Esophagus squamous epithelium (tissue), 5 donors: ENCODE measurements at places on chromosomes 3 and 15.

DNA sequence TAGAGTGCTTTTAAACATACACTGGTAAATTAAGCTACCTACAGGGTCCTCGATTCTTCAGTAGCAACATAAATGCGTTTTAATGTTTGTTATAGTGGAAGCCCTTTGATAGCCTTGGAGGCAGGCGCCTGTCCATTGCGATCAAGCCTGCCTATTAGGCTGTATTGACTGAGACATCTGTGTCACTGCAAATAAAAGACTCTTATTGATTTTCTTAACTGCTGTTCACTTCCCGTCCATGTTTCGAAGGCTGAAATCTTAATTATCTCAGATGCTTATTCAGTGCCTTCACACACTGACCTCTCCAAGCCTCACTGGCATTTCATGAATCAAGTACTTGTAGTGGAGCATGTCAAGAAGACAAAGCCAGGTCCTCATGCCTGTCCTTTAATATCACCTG lies 51.1 kb downstream of the MAP2K5 start:
- H3K4me1 ChIP-seq, result no peaks in the 10 kb centered on the region
- H3K27me3 ChIP-seq, result no peaks in the 10 kb centered on the region
- no peak for DNase-seq
- no peak overlapping the region for H3K4me3 ChIP-seq
- no peak overlapping the region for H3K27ac ChIP-seq

GRCh38 chr3:41681479-41681878 lies 280.4 kb downstream of the ULK4 start:
- H3K27ac ChIP-seq, result no peak overlapping the region
- no peaks in the 10 kb centered on the region for H3K4me1 ChIP-seq
- no peak for DNase-seq
- no peak overlapping the region for H3K4me3 ChIP-seq
- H3K27me3 ChIP-seq, result no peaks in the 10 kb centered on the region
- no peaks in the 10 kb centered on the region for H3K36me3 ChIP-seq

DNA sequence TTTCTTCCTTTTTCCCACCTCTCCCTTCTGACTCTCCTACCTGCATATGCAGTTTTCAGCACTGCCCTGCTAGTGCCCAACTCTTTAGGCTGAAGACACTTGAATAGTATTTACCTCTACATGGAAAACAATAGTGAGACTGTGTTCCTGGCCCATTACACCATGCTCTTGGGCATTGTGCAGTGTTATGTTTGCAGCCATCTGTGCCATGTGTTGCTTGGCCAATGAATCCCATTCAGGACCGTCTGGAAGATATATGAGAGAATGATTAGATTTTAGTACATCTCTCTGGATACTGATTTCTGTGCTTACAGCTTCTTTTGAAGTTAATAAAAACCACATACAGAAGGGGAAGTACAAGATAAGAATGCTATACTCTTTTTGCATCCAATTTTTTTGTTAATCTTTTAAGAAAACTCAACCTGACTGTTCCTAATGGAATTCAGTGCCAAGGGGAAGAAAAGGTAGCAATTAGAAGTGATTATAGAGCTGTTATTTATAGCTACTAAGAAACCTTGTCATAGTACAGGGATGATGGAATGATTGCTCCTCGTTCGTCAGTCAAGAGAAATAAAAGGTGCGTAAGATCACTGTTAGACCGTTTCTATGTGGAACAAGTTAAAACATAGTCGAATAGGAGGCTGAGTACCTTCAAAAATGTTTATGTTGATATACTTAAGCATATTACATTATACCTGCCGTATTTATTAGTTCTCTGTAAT lies 58.9 kb downstream of the TMEM41A start:
- no peak overlapping the region for H3K4me3 ChIP-seq
- H3K27ac ChIP-seq, result no peak overlapping the region
- no peaks in the 10 kb centered on the region for H3K27me3 ChIP-seq
- no peaks in the 10 kb centered on the region for H3K4me1 ChIP-seq

- no peak overlapping the region for H3K27ac ChIP-seq
- H3K4me1 ChIP-seq, result peaks cover 4% of the 10 kb centered on the region
- H3K36me3 ChIP-seq, result no peaks in the 10 kb centered on the region
- H3K4me3 ChIP-seq, result no peak overlapping the region
- no peaks in the 10 kb centered on the region for H3K27me3 ChIP-seq
Observed at GRCh38 chr15:101158166-101159095, 93.4 kb downstream of the CHSY1 start.

DNA sequence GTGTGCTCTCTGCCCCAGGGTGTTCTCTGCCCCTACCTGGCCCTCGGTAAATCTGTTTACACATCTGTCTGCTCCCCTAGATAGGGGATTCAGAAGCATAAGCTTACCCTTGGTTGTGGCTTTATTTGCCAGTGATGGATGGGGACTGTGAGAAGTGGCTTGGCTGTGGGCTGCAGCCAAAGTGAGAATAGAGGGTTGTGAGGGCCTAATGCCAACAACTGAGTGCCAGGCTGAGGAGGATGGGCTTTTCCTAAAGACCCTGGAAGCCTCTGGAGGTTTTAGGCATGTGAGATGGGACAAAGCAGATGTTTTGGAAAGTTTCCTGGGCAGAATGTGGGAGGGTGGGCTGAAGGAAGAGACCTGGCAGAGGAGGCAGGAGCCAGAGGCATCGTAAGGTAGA lies 15.4 kb upstream of the APEH start:
- H3K4me1 ChIP-seq, result no peaks in the 10 kb centered on the region
- H3K27ac ChIP-seq, result no peak overlapping the region
- no peaks in the 10 kb centered on the region for H3K36me3 ChIP-seq
- no peaks in the 10 kb centered on the region for H3K27me3 ChIP-seq
- DNase-seq, result no peak

GRCh38 chr3:32249184-32249782 lies 10.8 kb downstream of the CMTM8 start:
- no peaks in the 10 kb centered on the region for H3K27me3 ChIP-seq
- H3K4me3 ChIP-seq, result no peak overlapping the region
- no peak for DNase-seq
- no peaks in the 10 kb centered on the region for H3K4me1 ChIP-seq
- no peak overlapping the region for H3K27ac ChIP-seq

DNA sequence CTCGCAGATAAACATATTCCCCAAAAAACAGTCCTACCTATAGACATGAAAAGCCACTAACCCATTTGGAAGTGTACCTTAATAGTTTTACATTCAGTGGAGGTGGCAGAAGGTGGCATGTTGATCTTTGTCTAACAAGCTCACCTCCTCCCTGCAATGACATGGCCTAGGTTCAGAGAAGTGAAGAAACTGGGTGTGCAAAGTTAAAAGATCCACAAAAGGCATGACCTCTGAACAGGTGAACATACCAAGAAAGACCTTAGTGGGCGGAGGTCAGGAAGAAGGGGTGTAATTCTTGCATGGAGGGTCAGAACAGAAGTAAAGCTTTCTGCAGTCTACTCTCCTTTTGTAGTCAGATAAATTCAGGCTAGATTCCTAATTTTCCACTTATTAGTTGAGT lies 822 bp downstream of the MRPL3 start:
- H3K27ac ChIP-seq, result peak overlapping the region; percentile 88
- DNase-seq, result no peak
- peaks cover 42% of the 10 kb centered on the region for H3K36me3 ChIP-seq
- H3K4me3 ChIP-seq, result peak overlapping the region; percentile 92

GRCh38 chr3:195897853-195898415 lies 10.4 kb downstream of the TNK2 start:
- no peak overlapping the region for H3K4me3 ChIP-seq
- H3K36me3 ChIP-seq, result no peaks in the 10 kb centered on the region
- peak overlapping the region; percentile 93 for H3K27ac ChIP-seq
- no peak for DNase-seq

DNA sequence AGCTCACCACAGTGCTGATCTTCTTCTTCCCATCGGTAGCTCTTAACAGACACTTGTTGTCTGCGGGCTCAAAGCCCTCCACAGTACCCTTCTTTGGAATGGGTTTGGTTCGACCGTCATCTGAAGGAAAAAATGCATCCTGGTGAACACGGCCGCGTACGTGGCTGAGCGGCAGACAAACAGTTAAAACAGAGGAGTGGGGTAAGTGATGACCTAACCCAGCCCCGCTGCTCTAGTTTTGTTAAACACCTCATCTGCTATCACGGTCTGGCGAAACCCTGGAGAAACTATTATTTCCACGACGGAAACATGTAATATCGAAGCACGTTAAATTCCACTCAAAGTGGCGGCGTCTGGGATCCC lies 725 bp downstream of the SRP14 start:
- DNase-seq, result no peak
- peak overlapping the region; percentile 97 for H3K27ac ChIP-seq
- peaks cover 37% of the 10 kb centered on the region for H3K36me3 ChIP-seq
- H3K4me1 ChIP-seq, result peaks cover 39% of the 10 kb centered on the region
- no peaks in the 10 kb centered on the region for H3K27me3 ChIP-seq

DNA sequence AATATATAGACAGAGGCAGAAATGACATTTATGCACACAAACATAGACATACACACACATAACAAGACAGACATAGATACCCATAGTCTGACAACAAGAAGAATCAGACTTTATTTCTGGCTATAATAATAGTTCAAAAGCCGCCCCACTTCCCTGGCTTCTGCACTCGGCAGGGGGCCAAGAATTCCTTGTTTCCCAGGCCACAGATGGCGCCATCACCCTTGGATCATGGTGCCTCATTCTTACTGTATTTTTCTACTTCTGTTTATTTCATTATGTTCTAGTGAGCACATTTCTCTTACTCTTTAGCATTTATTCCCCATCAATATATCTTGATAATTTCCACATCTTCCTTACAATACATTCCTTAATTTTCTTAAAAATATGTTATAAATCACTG lies 387.5 kb downstream of the NLGN1 start:
- no peak for DNase-seq
- no peak overlapping the region for H3K27ac ChIP-seq
- no peaks in the 10 kb centered on the region for H3K27me3 ChIP-seq

- no peaks in the 10 kb centered on the region for H3K4me1 ChIP-seq
- no peak overlapping the region for H3K27ac ChIP-seq
- DNase-seq, result no peak
- H3K4me3 ChIP-seq, result no peak overlapping the region
Observed at GRCh38 chr3:134211797-134212196, 38.9 kb downstream of the RYK start.

GRCh38 chr15:85582131-85583079 lies 202.0 kb downstream of the AKAP13 start:
- peak overlapping the region; percentile 92 for H3K27ac ChIP-seq
- H3K27me3 ChIP-seq, result no peaks in the 10 kb centered on the region
- H3K4me1 ChIP-seq, result peaks cover 44% of the 10 kb centered on the region
- no peak for DNase-seq
- H3K36me3 ChIP-seq, result peaks cover 58% of the 10 kb centered on the region

- H3K4me1 ChIP-seq, result no peaks in the 10 kb centered on the region
- no peaks in the 10 kb centered on the region for H3K27me3 ChIP-seq
- H3K27ac ChIP-seq, result peak overlapping the region; percentile 0
- no peaks in the 10 kb centered on the region for H3K36me3 ChIP-seq
- DNase-seq, result no peak
Observed at GRCh38 chr15:71223516-71223915, 108.2 kb downstream of the THSD4 start.

DNA sequence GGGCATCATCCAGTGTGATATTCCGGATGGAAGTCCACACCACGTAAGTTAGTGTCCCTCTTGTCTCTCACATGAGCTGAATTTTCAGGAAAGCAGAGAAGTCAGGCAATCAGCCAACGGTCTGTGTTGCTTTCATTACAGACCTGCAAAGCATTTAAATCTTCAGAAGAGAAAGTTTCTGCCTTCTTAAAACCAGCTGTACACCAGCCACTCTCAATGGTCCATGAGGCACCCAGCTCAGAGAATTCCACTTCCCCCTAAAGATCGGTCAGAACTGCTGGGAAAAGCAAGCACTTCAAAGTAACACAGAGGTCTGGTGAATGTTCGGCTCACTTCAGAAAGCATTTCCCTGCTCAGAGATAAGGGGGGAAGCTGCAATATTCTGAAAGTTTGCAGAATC lies 903.7 kb downstream of the EPHA3 start:
- H3K4me3 ChIP-seq, result no peak overlapping the region
- DNase-seq, result no peak
- no peaks in the 10 kb centered on the region for H3K27me3 ChIP-seq
- no peaks in the 10 kb centered on the region for H3K36me3 ChIP-seq
- H3K4me1 ChIP-seq, result no peaks in the 10 kb centered on the region

GRCh38 chr15:90037961-90038631 lies 37.0 kb downstream of the ZNF710 start:
- no peak overlapping the region for H3K4me3 ChIP-seq
- DNase-seq, result no peak
- no peak overlapping the region for H3K27ac ChIP-seq
- no peaks in the 10 kb centered on the region for H3K27me3 ChIP-seq

- no peak for DNase-seq
- no peaks in the 10 kb centered on the region for H3K36me3 ChIP-seq
- peak overlapping the region; percentile 63 for H3K27ac ChIP-seq
- H3K4me3 ChIP-seq, result no peak overlapping the region
- H3K4me1 ChIP-seq, result peaks cover 44% of the 10 kb centered on the region
- H3K27me3 ChIP-seq, result no peaks in the 10 kb centered on the region
Observed at GRCh38 chr3:61927332-61927731, 366.0 kb downstream of the PTPRG start.

- peaks cover 15% of the 10 kb centered on the region for H3K4me1 ChIP-seq
- peaks cover 15% of the 10 kb centered on the region for H3K27me3 ChIP-seq
- no peak overlapping the region for H3K4me3 ChIP-seq
- H3K27ac ChIP-seq, result peak overlapping the region; percentile 67
- no peak for DNase-seq
Observed at GRCh38 chr3:187292181-187292580, 644 bp upstream of the MASP1 start.

GRCh38 chr3:194279701-194280360 lies 71.3 kb downstream of the CPN2 start:
- no peak overlapping the region for H3K27ac ChIP-seq
- no peak overlapping the region for H3K4me3 ChIP-seq
- peaks cover 33% of the 10 kb centered on the region for H3K4me1 ChIP-seq
- no peak for DNase-seq
- H3K36me3 ChIP-seq, result no peaks in the 10 kb centered on the region
- no peaks in the 10 kb centered on the region for H3K27me3 ChIP-seq

- H3K27me3 ChIP-seq, result no peaks in the 10 kb centered on the region
- H3K4me1 ChIP-seq, result peaks cover 86% of the 10 kb centered on the region
- no peak for DNase-seq
- H3K36me3 ChIP-seq, result no peaks in the 10 kb centered on the region
Observed at GRCh38 chr15:91953432-91953831, 99.9 kb downstream of the SLCO3A1 start.

GRCh38 chr3:25120665-25121064 lies 307.4 kb upstream of the RARB start:
- no peaks in the 10 kb centered on the region for H3K4me1 ChIP-seq
- H3K4me3 ChIP-seq, result no peak overlapping the region
- no peak for DNase-seq
- no peaks in the 10 kb centered on the region for H3K36me3 ChIP-seq

DNA sequence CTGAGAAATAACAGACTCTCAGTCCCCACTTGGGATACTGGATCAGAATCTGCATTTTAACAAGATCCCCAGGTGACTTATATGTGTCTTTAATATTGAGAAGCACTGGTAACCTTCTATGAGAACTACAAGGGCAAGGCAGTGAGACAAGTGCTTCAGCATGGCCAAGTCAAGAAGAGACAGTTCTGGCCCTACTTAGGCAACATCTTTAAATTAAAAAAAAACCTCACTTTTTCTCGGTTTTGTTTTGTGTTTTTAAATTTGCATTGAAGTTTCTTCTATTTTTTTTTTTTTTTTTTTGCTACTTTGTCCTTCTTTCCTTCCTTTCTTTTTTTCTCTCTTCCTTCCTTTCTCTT lies 42.5 kb upstream of the SPTSSB start:
- no peaks in the 10 kb centered on the region for H3K27me3 ChIP-seq
- peaks cover 49% of the 10 kb centered on the region for H3K4me1 ChIP-seq
- no peak for DNase-seq
- H3K36me3 ChIP-seq, result no peaks in the 10 kb centered on the region

GRCh38 chr3:62503516-62503915 lies 130.2 kb upstream of the FEZF2 start:
- H3K27ac ChIP-seq, result no peak overlapping the region
- no peak overlapping the region for H3K4me3 ChIP-seq
- no peaks in the 10 kb centered on the region for H3K4me1 ChIP-seq
- H3K36me3 ChIP-seq, result no peaks in the 10 kb centered on the region
- no peaks in the 10 kb centered on the region for H3K27me3 ChIP-seq
